DMS 273 treated with DMSO at 0.1 percent for 48 hours (cell line): ENCODE measurements at places on chromosomes 4 and X.

DNA sequence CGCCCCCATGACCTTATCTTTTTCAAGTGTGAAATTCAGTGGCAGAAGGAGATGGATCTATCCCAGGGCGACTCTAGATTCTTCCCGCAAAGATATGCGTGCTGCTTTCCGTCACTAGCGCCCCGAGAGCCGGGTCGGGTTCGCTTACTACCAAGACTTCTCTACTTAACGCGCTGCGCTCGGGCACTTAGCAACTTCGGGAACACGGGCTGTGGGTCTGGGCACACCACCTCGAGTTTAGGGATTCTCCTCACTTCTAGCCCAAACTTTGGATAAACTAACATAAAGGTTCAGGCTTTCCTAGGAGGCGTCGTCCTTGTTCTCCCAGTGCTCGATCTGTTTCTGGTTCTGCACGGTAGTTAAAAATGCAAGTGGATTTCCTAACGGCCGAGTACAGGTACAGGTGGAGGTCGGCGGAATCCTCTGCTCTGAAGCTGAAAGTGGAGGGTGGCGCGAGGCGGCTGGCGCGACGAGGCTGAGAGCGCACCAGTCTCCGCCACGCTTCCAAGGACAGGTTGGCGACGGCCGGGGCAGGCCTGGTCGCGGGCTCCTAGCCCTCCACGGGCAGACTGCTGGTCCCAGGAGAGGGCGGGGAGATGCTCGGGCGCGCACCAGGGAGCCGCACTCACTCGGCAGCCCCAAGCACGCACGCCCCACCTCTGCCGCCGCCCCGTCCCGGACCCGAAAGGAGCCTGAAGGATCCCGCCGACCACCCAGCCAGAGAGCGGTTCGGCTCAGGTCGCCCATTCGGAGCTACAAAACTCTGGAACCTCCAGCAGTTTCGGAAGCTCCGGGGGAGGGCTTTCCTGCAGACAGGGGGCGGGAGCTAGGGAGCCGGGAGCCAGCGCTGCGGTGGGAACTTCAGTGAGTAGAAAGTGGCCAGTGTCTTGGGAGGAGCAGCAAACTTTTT, 100.8 kb upstream of the TENM3 start:
- no peak for DNase-seq

DNA sequence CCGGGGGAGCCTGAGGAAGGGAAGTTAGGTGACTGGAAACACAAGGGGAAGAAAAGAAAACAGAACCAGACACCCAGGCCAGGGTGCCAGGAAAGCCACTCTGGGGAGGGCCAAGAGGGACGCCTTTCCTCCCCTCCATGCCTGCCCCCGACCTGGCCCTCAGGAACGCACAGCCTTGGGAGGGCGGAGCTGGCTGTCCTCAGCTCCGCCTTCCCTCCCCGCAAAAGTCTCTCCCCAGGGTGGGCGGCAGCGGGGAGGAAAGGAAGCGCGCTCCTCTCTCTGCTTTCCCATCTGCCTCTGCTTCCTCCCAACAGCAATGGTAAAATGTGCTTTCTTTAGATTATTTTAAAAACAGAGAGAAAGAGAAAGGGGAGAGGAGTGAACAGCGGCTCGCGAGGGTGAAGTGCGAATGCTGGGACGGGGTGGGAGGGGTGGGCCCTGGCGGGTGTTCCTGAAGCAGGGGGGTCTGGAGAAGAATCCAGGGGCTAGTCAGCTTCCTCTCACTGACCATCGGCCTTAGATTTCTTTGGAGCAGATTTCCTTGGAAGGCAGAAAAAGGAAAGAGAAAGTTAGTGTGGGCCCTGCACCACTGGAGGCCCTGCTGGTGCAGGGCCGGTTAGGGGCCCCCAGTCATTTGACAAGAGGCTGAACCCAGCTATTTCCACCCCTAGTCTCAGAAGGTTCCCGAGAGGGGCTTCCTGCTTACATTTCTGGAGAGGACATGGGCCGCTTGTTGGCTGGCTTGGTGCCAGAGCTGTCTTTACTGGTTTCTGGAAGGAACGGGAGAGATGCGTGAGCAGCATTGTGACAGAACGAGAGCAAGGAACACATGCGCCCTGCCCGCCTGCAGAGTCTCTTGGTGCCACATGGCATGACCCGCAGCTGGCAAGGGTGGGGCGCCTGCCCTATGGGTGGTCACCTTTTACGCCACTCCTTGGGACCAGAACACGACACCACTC, 4.7 kb upstream of the RENBP start:
- DNase-seq: no peak

DNA sequence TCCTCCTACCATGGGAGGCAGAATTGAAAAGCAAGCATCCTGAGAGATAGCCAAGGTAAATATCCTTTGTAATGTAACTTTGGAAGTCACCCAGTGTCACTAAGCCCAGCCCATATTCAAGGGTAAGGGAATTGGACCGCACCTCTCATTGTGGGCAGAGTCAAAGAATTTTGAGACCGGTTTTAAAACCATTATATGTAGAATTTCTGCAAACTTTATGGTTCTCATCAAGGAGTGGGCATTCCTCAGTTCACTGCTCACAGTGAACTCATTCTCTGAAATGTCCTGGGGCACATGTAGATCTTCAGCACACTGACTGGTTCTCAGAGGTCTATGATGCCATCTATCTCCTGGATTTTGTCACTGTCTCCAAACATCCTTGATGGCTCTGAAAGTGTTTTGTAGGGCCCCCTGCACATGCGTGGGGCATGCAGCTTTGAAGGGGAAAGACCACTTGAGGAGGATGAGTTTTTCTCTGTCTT, 35.3 kb upstream of the CHRNA9 start:
- DNase-seq: no peak

DNA sequence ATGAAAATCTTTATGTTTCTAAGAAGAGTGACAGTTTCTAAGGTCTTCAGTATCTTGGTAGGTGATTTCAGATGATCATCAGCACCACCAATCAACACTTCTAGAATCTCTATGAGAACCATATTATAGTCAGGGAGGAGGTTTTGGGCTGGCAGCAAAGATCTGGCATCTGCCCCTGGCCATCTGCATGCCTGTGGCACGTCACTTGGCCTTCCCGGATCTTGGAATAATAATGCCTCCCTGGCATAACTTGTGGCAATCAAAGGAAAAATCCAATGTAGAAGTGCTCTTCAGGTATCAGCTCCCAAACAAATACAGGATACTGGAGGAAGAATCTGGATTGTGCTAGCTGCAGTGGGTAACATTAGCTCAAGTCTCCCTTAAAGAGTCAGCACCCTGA, 57.3 kb downstream of the RASL11B start:
- no peak for DNase-seq

- DNase-seq: no peak
Observed at GRCh38 chr4:77225022-77225421, 68.0 kb downstream of the CCNG2 start.

GRCh38 chrX:73267979-73268378, 53.3 kb upstream of the NAP1L2 start:
- no peak for DNase-seq

- DNase-seq: no peak
Observed at GRCh38 chrX:155028877-155029291, 2.2 kb downstream of the FUNDC2 start.

DNA sequence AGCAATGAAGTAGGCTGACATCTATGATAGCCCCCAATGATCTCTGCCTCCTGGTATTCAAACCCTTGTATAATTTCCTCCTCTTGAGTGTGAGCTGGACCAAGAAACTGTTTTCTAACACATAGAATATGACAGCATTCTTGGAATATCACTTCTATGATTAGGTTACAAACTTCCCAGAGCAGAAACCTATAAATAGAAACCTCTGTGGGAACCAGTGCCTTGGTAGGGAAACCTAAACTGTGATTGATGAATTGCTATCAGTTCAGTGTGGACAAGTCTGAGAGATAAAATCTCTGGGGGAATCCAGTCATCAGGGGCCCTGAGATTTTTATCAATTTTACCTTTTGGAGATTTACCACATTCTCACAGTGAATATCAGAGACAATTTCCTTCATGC, 756.5 kb upstream of the AGA start:
- DNase-seq: no peak

DNA sequence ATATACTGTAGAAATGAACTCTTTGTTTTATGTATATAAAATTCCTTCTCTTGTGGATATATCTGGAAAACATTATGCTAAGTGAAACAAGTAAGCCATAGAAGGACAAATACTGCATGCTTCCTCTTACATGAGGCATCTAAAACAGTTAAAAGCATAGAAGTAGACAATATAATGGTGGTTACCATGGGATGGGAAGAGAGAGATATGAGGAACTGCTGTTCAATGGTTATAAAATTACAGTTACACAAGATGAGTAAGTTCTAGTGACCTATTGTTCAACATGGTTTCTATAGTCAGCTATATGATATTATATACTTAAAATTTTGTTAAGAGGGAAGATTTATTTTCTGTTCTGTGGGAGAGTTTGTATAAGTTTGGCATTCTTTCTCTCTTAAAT, 43.4 kb downstream of the HTRA3 start:
- no peak for DNase-seq

DNA sequence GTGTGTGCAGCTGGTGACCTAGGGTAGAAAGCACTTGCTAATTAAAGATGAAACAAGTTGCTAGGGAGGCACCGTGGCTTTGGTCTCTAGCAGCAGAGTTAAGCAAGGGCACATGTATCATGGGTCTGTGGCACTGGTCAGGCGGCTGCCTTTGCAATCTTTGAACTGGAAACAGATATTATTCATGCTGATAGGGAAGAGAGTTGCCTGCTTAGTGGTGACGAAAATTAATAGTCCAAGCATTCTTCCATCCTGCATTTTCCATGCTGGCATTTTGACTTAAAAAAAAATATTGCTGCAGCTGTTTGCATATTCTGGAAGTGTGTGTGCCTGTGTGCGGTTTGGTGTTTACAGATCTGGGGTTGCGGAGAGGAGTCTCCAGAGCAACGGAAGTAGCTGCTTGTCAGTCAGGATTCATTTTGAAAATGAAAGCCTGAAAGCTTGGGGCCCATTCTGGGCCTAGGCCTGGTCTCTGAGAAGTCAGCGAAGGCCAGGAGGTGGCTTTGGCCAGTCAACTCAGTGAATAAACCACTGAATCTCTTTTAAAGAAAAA, 2.3 kb upstream of the SOWAHD start:
- DNase-seq: no peak

- no peak for DNase-seq
Observed at GRCh38 chrX:153598541-153599191, at the start of gene CCNQ. Gene CCNQ, minus strand, starts transcription at chrX:153599139. Its CDS starts 66 bp downstream, at chrX:153599073.

DNA sequence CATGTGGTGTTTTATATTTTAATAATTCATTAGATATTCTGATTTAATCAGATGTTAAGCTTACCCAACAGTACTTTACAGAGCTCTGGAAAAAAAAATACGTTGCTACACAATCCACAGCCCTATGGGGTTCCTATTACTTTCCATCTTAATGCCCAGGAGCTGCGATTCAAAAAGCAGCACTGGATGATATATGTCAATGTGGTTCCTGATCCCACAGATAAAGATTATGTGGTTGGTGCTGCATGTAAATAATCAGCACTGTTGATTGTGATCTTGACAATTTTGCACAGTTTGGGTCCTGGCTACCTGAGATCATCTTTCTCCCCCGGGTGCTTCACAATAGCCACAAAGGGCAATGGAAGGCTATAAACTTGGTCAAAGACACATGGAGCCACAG, 72.7 kb upstream of the DCLK2 start:
- no peak for DNase-seq

DNA sequence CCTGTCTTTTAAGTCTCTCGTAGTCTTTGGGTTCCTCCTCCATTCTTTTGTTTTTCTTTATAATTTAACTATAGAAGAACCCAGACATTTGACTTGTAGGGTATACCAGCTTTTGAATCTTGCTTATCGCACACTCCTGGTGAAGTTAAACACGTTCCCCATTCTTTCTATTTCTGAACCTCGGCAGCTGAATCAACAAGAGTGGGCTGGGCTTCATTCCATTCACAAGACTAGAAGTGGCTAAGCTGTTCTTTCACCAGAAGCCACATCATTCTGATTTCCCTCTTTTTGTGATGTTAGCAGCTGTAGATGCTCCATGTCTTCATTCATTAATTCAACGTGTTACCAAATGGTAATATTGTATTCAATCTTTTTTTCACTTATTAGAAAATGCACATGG, 167.9 kb downstream of the CORIN start:
- DNase-seq: no peak

DNA sequence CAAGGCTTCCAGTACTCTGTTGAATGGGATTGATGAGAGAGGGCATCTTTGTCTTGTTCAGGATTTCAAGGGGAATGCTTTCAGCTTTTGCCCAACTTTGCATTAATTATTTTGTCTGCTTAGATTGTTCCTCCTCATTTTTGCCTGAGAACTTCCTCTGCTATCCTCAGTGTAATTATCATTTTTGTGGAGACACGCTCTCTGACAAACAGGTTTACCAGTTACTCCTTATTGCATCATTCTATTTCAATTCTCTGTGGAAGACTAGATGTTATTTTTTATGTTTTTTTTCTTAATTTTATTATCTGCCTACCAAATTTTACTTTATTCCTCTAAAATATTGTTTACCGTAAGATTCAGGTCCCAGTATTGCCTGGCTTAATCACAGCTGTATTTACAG, 349.2 kb downstream of the ADGRL3 start:
- DNase-seq: no peak

DNA sequence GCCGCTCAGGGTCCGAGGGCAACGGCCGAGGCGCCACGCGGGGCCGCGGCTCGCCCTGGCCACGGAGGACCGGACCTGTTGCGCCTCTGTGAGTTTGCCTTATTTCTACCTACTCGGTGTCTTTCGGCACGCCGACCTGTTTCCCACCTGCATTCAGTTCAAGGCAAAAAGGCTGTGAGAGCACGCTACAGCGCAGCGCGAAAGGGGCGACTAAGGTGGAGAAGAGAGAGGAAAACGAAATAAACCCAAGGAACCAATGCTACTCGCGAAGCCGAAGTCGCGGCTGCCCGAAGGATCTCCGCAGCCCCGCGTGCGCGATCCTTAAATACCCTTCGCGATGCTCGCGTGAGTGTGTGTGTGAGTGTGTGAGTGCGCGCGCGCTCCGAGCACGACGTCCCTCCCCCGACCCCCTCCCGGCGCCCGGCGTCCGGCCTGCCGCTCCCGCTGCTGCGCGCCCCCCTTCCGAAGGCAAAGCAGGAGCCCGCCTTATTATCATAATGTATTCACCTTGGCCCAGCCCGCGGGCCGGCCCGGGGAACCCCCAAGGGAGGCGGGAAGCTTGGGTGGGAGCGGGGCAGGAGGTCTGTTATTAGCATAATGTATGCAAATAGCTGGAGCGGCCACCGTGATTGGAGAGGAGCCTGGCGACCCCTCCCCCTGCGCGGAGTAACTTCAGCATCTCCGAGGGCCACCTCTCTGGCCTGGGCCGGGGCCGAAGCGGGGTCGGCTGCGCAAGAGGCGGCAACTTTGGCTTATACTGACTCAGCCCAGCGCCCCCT, at the start of gene COL25A1:
COL25A1 (minus strand) TSS at position 298 of the 779 bp plus-strand sequence.
- DNase-seq: no peak

DNA sequence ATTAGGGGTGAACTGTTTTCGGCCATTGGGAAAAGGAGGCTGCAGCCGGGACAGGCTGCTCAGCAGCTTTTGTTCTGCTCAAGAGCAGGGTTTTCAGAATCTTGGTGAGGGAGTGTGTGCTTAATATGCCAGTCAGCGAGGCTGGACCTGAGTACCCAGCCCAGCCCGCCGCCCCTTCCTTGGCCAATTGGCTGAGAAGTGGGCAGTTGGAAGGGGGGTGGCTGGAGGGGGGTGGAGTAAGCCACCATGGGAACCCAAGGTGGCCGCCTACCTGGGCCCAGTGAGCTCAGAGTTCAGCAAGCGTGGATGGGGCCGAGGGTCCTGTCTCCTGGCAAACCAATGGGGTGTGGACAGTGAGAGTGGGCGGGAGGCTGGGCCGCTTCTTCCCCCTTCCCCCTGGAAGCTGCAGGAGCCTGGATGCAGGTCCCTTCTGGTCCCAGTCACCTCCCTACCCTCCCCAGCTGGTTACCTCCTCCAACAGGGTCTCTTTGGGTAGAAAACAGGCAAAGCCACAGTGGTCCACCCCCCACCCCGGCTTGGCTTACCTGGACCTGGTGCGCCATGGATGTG, 52.5 kb downstream of the SORCS2 start:
- DNase-seq: no peak

- no peak for DNase-seq
Observed at GRCh38 chr4:186719925-186720694, 3.5 kb downstream of the FAT1 start.
